ENCODE measurements at places on chromosomes 3 and 15. TPM values are rescaled to one million over a fixed set of nuclear protein-coding genes. Genes with fewer than 3 reads are reported as not detected.
A peak's percentile ranks its signal among the peaks of the same experiment; 100 is the strongest.

GRCh38 chr3:8507496-8507895 is 5.9 kb downstream of the LMCD1 start:
- no peak for DNase-seq

DNA sequence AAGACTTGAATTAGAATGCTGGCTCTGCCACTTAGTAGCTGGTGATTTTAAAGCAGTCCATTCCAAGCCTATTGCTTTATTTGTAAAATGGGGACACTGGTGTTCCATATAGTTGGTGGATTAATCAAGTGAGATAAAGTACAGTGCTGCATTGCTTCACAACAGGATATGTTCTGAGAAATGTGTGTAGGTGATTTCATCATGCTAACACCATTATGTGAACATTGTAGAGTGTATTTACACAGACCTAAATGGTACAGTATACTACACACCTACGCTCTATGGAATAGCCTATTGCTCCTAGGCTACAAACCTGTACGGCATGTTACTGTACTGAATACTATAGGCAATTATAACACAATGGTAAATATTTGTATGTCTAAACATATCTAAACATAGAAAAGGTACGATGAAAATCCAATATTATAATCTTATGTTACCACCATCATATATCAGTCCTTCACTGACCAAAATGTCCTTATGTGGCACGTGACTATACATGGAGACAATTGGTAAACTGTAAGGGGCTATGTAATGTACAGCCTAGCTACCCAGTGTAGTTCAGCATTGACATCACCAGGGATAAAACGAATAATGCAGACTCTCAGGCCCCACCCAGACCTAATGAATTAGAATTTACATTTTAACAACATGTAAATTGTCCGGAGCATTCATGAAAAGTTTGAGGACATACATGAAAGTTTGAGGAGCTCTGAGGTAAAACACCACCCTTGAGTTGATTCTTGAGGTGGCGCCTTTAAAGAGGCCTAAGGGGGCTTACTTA is 121.4 kb upstream of the BFSP2 start:
- DNase-seq = no peak

- no peak for DNase-seq
These were observed 111.0 kb downstream of the SEMA5B start for GRCh38 chr3:122916580-122916979.

DNA sequence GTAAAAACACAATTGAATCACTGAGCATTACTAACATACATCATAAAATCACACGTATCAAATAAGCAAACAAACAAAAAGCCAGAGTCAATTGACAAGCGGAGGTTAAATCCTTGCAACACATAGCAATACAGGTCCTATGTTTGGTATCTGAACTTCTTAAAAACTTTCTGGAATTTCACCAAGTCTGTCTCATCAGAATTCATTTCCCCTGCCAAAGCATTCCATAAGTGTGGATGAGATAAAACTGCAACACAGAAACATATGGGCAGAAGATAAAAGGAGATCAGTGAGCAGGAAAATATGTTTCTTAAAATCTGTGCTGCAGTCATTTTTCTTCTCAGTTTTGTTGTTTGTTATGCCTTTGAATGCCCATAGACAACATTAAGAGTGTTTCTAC is 1155.5 kb downstream of the TBL1XR1 start:
- no peak for DNase-seq

DNA sequence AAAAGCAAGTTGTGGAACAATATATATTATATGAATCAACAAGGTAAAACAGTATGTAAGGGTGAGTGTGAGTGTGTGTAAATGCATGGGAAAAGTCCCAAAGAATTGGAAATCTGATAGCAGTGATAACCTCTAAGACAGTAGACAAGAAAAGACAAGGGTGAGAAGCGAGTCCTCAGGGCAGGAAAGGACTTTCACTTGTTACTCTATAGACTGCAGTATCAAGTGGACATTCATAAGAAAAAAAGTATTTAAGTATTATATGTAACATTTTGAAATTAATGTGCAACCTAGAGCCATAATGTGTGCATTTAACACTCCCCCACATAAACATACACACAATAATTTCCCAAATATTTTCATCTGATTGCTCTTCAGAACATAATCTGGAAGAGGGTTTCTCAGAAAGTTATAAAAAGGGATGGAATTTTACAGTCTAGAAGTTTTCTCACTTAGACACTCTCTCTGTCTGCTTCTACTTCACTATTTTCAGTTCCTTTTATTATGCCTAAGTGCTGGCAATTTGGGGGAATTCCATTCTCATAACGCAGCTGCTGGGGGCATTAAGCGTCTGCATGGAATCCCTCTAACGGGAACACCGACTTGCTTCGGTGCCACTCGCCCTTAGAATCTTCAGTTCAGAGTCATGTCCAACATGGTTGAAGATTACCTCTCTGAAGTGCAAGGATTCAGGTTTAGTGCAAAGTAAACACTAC is 50.0 kb upstream of the CDIN1 start:
- no peak for DNase-seq

- no peak for DNase-seq
These were observed 34.1 kb upstream of the HACD2 start for GRCh38 chr3:123618768-123619484.

GRCh38 chr15:92645731-92646130 is 9.8 kb downstream of the FAM174B start:
- DNase-seq = no peak

DNA sequence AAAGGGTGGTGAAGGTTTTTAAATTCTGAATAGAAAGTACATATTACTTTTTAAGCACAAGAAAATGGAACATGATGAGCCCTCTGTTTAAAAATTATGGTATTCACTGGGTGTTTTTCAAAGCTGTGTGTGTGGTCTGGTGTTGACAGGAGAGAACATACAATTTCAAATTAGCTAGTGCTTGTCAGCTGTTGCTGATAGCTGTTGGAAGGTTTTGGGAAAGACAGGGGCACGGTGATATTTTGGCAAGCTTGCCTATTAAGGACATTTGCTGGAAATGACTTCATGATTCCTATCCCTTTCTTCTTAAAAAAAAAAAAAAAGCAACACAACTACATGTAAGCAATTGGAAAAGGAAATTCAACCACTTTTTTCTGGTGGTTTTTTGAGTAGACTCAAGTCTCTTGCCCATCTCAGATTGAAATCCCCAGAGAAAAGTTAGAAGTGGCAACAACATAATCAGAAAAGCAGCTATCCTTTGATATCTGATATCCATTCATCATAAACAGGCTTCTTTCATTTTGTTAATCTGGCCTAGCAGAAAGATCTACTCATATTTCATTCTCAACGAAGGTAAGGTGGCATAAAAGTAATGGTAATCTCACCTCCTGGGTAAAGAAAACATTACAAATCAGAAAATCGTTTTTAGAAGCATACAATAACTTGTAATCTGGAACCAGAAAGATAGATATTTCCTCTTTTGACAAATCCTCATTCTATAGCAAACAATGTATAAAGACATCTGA is 130.0 kb downstream of the RBMS3 start:
- no peak for DNase-seq

GRCh38 chr3:193987186-193987585 is 148.8 kb upstream of the HES1 start:
- DNase-seq = no peak

DNA sequence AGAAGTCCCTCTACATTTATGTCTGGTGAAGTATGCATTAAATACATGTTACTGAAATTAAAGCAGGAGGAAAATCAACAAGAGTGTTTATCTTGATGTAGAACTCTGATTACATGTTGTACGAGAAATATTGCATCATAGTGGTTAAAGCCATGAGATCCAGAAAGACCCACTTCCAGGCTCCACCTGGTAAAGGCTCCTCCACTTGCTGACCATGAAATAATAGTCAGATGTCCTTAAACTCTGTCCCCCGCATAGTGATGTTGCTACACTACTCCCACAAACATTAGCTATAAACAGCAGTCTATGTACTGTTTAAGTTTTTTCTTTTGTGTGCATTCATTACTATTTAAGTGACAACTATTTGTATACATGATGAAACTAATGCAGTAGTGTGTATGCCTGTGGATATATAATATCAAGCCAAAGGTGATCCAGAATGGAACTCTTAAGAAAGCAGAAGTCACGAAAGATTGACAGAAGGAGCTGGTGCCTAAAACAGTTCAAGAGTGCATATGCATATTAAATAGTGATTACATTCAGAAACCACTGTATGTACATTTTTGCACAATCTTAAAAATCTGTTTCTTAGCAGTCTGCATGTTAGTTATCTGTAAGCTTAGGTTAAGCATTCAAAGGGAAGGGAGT is 264.4 kb upstream of the KCNMB2 start:
- no peak for DNase-seq

DNA sequence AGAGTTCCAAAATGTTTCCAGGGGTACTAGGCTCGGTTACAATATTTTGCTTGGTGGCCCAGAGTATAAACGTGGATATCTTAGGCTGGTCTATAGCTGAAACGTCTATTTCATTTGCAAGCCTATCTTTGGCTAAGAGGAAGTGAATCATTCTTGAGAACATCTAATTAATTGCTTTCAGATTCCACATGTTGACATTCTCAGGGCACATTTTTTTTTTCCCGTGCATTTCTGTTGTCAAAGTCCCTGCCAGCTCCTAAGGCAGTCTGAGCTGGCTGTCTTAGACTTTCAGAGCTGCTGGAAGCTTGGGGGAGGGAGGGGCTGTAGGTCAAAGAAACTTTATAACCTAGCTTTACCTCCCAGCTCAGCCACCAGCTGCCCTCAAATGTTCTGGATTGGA is 23.2 kb upstream of the LAMP3 start:
- peak; percentile 26 for DNase-seq

DNA sequence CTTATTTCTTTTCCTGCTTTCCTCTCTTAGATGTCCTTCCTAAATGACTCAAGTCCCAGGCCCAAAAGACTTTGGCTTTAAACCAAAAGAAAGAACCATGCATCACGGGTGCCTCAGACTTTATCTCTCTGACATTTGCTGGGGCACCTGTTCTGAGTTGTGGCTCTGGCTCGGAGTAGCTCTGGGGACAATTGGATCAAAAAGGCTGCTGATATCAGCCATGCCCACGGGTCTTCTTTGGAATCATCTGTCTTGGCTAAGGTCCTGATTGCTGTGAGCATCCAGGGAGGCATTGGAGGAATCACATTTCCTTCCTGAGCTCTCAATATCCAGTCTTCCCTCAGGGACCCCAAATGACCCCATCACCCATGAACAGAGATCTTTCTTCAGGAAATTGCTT is 59.9 kb downstream of the CLSTN2 start:
- no peak for DNase-seq

GRCh38 chr3:11536132-11536935 is 107.4 kb downstream of the VGLL4 start:
- no peak for DNase-seq

- no peak for DNase-seq
These were observed 13.4 kb downstream of the STT3B start for GRCh38 chr3:31546162-31546561.

DNA sequence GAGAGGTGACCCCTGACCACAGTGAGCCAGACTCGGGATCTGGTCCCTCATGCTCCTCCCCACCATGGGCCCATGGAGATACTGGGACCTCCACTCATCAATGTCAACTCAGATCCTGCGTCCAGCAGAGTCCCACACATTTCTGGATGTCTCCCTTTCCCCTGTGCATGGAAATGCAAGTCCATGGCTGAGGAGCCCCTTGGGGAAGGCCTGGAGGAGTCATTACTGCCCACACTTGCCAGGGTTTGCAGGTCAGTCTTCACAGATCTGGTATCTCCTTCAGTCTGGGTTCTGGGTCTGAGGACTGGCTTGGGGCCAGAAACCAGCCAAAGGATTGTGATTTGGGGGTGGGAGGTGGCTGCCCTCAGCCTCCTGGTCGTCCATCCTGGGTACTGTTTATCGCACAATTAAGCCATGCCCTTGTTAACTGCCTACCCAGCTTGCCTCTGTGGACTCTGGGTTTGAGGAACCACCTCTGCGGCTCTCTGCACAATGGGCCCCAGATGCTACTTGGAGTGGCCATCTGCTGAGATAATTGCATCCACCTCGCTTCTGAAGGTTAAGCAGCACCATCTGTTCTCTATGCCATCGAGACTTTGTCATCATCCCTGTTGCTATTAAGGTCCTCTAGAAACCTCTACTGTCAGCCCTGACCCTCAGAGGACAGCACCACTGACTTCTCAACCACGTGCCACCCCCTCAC is 49.9 kb upstream of the KLF13 start:
- no peak for DNase-seq

DNA sequence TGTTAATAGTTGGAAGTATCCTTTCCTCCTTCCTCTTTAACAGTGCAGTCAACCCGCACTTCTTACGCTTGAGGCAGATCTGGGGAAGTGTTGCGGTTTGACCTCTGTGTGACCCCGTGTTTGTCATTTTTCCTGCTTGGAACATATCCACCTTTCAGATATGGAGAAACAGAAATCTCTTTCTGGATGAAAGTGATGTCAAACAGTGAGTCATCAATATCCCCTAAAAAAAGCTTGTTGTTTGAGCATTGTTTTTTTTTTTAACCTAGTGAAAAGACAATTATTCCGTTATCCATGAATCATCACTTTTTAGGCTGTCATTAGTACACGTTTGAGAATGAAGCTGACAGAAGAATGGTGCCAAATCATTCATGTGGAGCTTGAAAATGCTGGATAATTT is 293.7 kb downstream of the ARPP21 start:
- DNase-seq = peak; percentile 61

GRCh38 chr3:150144191-150144708 is 173.6 kb upstream of the PFN2 start:
- no peak for DNase-seq

- DNase-seq = peak; percentile 74
These were observed 103.2 kb upstream of the TJP1 start for GRCh38 chr15:29925227-29926082.

DNA sequence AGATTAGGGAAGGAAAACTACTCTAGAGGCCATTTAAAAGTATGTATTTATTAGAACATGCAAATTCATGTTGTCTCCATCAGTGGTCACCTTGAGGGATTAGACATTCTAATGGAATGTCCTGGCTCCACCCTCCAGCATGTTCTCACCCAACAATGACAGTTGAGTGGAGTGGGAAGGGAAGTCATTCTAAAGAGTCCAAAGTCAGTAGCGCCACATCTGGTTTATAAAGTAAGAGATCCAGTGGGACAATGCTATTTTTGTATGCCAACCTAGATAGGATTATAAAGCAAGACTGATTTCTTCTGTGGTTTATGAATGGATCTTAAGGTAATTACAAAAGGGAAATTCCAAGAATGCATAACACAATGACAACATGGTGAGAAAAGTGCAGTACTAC is 33.3 kb downstream of the SLC24A1 start:
- no peak for DNase-seq

- DNase-seq = no peak
These were observed 87.0 kb downstream of the TMEM266 start for GRCh38 chr15:76146812-76147211.

OR5K2 gene
- total RNA-seq = not detected

SPRED1 gene
- 20.4 TPM for total RNA-seq

CRBN gene
- 39.6 TPM for total RNA-seq

POC1A gene
- 4.7 TPM for total RNA-seq

OIP5 gene
- 4.4 TPM for total RNA-seq

TMCO5A gene
- not detected for total RNA-seq

GREM1 gene
- 68.4 TPM for total RNA-seq

ESYT3 gene
- total RNA-seq = 3.5 TPM

C3orf85 gene
- not detected for total RNA-seq

DNAH1 gene
- total RNA-seq = 0.96 TPM

MST1R gene
- 6.5 TPM for total RNA-seq

All from kidney epithelial cell (primary cell).